ENCODE measurements at places on chromosomes 12 and 14.
A peak's percentile ranks its signal among the peaks of the same experiment; 100 is the strongest.

- DNase-seq, result no peak
Observed at GRCh38 chr12:131592972-131593371, 117.9 kb upstream of the SFSWAP start.

GRCh38 chr14:73740618-73741326, 26.6 kb upstream of the PNMA1 start:
- DNase-seq, result no peak

DNA sequence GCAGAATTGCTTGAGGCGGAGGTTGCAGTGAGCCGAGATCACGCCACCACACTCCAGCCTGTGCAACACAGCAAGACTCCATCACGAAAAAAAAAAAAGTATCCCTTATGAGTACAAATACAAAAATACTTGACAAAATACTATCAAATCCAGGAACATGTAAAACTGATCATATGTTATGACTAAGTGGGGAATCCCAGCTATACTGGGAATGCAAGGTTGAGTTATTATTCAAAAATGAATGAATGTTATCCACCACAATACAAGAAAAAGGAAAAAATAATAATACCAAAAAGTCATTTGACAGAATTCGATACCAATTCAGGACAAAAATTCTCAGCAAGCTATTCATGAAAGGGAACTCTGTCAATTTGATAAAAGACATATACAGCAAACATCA, 32.6 kb downstream of the MOK start:
- no peak for DNase-seq

DNA sequence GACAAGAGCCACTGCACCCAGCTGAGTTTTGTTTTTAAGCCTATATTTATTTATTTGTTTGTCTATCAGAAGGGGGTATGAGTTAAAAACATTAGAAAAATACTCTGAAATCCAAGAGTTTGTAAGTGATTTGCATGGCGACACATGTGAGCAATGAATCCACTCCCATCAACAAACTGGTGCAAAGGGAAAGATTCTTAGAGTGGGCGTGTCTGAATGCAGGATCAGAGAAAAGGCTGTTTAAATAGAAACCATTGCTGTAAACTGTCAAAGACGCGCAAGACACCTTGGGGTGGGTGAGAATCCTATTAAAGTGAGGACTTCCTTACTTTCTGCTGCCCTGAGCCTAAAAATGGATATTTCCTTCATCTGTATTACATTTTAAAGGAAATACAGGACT, 51.9 kb downstream of the ZFYVE26 start:
- DNase-seq, result no peak

DNA sequence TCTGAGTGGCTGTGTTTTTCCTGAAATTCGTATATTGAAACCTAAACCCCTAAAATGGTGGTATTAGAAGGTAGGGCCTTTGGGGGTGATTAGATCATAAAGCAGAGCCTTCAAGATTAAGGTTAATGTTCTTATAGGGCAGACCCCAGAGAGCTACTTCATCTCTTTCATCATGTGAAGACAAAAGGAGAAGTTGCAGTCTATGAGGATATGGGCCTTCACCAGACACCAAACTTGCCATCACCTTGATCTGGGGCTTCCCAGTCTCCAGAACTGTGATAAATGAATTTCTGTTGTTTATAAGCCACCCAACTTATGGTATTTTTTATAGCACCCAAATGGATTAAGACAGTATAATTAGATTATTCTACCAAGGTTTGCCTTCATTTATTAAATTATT, 275.0 kb upstream of the ATP2B1 start:
- DNase-seq, result no peak

DNA sequence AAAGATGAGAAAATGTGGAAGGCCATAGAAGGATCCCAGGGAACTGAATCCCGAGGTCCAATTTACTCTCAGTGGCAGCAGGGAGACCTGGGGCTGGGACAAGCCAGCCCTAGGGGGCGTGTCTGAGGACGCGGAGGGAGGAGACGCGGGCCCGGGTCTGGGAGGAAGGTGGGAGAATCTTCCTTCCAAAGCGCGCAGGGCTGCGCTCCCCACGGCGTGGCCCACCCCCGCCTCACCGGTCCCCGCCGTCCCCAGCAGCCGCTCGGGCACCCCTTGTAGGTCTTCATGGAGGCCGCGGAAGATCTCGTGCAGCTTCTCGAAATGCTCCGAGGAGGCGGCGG, 323 bp downstream of the VTI1B start:
- peak; percentile 57 for DNase-seq
